ENCODE measurements at places on chromosomes 4 and X.

DNA sequence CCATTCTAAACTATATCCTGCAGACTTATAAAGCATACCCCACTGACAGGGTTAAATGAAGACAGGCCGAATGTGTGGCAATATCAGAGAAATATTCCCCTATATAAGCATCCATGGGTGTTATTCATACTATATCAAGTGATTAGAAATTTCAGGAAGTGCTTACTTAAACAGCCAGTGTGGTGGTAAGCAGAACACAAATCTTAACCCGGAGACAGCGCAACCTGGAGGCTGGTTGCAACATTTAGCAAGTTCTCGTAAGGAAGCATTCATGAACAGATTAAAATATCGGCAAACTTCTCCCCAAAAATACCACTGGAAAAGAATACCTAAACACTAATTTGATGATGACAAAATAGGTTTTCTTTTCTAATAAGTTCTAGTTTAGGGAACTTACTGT is 261.2 kb downstream of the CBLL2 start:
- DNase-seq, result no peak

- no peak for DNase-seq
Observed at GRCh38 chrX:150602743-150603142, 34.3 kb downstream of the MTM1 start.

GRCh38 chrX:107849747-107850421 is 24.2 kb downstream of the MID2 start:
- no peak for DNase-seq

- DNase-seq, result no peak
Observed at GRCh38 chr4:127410644-127411043, 222.1 kb upstream of the INTU start.

DNA sequence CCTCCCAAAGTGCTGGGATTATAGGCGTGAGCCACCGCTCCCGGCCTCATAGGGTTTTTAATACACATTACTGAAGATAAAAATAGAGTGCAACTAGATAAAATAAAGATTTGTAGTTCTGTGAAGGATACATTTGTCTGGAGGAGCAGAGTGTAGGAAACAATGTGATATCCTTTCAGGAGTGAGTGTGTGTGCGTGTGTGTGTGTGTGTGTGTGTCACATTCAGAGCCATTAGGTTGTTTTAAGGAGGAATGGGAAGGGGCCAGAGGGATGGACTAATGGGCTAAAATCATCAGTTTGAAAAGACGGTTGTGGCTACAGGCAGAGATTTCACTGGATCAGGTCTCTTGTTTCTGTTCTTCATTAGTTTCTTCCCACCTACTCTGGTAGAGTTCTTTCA is 40.0 kb downstream of the RBPJ start:
- no peak for DNase-seq

DNA sequence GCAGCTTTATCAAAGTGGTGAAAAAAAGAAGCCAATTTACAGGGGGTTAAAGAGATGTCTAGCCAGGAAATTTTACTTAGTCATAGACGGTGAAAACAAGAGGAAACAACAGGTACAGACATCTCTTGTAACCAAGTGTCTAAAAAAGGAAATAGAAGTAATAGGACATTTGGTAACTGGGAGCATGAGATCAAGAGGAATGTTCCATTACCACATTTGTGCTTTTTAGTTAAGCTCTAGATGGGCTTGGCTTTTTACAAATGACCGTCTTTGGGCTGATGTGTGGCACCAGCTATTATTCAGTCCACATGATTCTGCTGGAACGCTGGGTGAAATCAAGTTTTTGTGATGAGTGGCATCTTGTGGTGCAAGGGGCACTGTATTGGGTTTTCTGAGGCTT is 179.5 kb downstream of the SMIM20 start:
- DNase-seq, result no peak

DNA sequence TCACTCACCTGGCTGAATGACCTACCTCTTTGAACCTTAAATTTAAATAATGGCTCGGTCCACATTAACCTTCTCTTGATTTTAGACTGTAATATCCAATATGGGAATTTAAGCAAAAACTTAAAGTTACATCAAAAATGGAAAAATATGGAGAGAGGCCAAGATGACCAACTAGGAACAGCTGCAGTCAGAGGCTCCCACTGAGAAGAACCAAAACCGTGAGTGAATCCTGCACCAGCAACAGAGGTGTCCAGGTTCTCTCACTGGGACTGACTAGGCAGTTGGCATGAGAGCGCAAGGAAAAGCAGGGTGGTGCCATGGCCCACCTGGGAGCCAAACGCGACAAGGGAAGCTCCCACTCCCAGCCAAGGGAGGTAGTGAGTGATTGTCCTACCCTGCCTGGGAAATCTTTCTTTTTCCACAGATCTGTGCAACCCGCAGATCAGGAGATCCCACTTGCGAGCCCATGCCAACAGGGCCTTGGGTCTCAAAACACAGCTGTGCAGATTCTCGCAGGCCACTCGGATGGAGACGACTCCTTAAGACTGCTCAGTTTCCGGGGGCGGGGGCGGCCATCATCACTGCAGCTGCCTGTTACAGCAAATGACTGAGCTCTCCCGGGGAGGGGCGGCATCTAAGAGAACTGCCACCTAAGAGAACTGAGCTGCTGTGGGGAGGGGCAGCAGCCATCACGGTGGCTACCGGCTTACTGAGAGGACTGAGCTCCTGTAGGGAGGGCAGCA is 343.4 kb downstream of the DMD start:
- DNase-seq, result no peak

GRCh38 chrX:3175659-3176438 is 134.6 kb downstream of the ARSF start:
- DNase-seq, result no peak

DNA sequence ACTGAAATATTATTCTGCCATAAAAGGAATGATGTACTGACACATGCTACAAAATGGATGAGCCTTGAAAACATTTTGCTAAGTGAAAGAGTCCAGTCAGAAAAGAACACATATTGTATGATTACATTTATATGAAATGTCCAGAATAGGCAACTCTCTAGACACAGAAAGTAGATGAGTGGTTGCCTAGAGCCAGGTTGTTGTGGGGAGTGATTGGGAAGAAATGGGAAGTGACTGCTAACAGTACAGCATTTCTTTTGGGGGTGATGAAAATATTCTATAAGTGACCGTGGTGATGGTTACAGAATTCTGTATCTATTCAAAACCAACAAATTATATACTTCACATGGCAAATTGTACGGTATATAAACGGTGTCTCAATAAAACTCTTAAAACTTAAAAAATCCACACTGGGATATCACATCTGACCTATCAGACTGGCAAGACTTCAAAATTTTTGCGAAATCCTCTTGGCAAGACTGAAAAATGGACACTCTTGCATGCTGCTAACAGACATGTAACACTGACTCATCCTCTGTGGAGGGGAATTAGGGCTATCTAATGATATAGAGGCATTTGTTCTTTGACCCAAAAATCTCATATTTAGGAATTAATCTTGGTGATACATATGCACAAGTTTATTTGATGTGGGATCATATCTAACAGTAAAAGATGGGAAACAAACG is 71.8 kb downstream of the FAM13A start:
- no peak for DNase-seq

GRCh38 chr4:121829511-121829910 is 5.8 kb upstream of the CCNA2 start:
- no peak for DNase-seq

GRCh38 chr4:187304133-187304532 is 580.5 kb upstream of the FAT1 start:
- no peak for DNase-seq

- no peak for DNase-seq
Observed at GRCh38 chrX:107574054-107574683, 54.1 kb upstream of the PRPS1 start.

- DNase-seq, result peak; percentile 61
Observed at GRCh38 chr4:8607603-8608481, 15.3 kb downstream of the CPZ start.

DNA sequence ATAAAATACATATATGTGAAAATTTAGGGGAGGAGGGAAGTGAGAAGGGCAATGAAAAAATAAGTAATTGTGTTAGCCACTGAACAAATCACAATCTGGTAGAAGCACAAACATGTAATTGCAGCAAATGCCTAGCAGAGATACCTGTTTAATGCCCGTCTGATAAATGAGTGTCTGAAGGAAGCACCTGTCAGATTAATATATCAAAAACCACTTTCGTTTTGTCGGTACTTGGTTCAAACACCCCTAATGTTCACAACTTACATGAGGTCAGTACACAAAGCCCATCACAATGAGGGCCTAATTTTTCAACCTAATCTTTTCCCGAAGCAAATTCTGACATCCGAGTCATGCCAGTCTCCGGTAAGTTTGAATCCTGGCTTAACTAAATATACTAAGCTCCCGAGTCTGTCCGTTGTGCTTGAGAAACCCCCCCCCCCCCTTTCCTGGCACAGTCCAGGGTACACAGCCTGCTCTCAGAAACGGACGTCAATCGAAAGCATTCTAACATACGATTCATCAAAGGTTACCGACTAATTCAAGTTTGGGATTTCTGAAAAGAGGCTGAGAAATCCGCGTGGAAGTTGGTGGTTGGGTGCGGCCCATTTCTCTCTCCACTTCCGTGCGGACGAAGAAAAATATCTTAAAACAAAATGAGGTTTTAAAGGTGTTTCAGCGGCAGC is 758 bp downstream of the SDAD1 start:
- DNase-seq, result no peak

GRCh38 chrX:22193851-22194659 is 78.7 kb upstream of the CBLL2 start:
- DNase-seq, result no peak

DNA sequence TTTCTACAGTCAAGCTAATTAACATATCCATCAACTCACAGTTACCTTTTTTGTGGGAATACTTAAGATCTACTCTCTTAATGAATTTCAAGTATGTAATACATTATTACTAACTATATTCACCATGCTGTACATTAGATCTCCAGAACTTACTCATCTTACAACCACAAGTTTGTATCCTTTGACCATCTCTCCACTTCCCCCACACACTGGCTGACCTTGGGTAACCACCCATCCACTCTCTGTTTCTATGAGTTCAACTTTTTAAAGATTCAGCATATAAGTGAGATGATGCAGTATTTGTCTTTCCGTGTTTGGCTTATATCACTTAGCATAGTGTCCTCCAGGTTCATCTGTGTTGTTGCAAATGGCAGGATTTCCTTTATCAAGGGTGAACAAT is 30.5 kb upstream of the MAGED1 start:
- no peak for DNase-seq

GRCh38 chrX:115531818-115532403 is 29.1 kb upstream of the PLS3 start:
- peak; percentile 7 for DNase-seq

GRCh38 chrX:136797787-136798186 is 17.1 kb upstream of the ARHGEF6 start:
- DNase-seq, result no peak

- peak; percentile 38 for DNase-seq
Observed at GRCh38 chrX:115642895-115643530, 82.0 kb downstream of the PLS3 start.

DNA sequence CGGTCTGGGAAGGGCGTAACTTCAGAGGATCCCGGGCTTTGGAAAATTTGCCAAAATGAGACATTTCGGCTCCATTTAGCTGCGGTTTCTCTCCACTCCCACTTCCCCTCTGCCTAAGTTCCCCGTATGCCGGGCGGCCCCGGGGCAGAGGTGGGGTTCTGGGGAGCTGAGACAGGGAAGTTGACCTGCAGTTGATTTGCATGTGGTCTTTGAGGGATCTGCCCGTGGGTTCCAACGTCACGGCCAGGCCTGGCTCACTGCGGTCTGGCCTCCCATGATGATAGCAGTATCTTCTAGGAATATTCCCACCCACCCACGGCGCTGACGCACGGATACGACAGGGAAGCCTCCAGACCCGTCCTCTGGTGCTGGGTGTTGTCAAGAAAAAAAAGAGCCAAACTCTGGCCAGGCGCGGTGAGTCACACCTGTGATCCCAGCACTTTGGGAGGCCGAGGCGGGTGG is 27.3 kb upstream of the CRLF2 start:
- DNase-seq, result no peak

- no peak for DNase-seq
Observed at GRCh38 chrX:13334491-13334890, 14.6 kb upstream of the ATXN3L start.

GRCh38 chr4:96356591-96357370 is 516.9 kb downstream of the PDHA2 start:
- DNase-seq, result no peak

DNA sequence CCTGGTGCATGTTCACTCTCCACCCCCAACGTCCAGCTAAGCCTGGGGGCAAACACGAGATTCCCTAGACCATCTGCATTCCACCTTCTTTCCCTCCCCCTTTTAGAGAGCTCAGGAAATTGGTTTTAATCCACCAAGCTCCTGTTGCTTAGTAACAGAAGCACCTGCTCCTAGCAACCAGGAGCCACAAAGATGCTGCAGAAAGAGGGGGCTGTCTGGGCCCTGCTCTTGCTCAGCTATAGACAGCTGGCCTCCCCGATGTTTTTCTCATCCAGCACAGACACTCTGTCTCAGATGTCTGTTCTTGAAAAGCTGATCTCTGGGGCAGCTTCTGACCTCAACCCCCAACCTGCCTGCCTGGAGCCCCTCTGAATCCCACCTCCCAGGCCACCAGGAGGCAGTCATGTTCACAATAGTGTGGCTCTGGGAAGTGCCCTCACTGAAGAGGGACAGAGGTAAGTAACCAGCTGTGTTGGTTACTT is 71.5 kb downstream of the SLC16A2 start:
- no peak for DNase-seq

- no peak for DNase-seq
Observed at GRCh38 chr4:36349938-36350549, 68.6 kb downstream of the DTHD1 start.

DNA sequence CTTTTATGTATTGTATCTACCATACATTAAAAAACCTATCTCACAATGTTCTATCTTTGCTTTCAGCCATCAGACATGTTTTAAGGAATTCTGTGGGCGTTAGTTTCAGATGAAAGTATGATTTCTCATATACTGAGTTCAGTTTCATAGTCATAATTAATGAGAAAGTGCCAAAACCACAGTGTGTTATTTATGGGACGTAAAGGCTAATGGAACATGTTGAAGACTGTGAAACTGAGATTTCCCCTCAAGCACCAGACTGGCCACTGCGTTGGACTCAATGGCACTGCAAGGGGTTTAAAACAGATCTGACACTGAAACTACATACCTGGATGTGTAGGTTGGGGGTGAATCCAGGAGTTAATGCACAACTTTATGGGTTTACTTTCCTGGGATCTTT is 32.0 kb downstream of the F8 start:
- DNase-seq, result no peak

DNA sequence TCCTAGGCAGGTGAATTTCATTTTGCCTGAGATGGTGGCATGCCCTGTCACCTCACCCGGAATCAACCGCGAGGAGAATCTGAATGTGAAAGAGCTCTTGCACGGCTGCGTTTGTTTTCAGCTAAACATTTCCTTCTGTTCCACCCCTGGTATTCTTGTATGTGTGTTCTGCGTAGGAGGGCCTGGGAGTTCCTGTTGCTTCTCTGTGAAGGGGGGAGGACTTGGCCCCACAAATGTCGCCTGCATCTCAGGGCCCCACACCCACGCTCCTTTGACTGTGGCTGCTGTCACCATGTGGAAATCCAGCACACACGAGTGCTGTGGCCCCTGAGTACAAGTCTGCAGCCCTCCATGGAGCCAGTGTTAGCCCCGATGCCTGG is 45.8 kb upstream of the CLCN4 start:
- no peak for DNase-seq

Data from Calu3 (cell line).